ENCODE measurements at places on chromosomes 6 and 20.
A peak's percentile ranks its signal among the peaks of the same experiment; 100 is the strongest.

- no peak for DNase-seq
Measured at GRCh38 chr20:19380211-19380610, 167.8 kb downstream of the SLC24A3 start.

DNA sequence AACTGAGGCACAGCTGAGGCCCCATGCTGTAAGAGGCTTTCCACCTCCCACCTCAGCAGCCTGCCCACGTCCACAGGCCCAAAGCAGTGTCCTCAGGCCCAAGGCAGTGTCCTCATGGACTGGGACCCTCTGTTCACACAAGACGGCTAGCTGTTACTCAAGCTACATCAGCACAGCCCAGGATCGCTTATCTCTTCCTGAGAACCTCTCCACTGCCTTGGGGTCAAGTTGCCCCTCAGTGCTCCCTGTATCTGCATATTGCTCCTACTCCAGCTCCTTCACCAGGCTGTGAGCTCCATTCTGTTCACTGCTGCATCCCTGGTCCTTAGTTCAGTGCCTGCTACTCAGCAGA, 208.8 kb upstream of the TAB2 start:
- no peak for DNase-seq

GRCh38 chr20:57396212-57396983, 5.2 kb downstream of the RBM38 start:
- no peak for DNase-seq

DNA sequence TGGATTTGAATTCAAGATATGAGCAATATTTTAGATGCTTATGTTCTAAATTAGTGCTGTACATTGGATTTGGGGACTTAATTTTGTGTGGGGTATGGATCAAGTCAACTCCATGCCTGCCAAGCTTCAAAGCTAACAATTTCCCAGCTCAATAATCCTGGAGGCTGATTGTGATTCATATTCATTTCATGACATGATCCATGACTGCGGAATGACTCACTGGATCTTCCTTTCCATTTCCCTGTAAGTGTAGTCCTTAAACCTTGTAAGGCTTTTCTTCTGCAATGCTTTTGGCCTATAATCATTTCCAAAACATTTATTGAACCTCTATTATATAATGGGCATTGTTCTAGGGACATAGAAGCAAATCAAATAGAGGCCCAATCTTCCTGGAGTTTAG, 44.7 kb upstream of the CCN2 start:
- peak; percentile 54 for DNase-seq

DNA sequence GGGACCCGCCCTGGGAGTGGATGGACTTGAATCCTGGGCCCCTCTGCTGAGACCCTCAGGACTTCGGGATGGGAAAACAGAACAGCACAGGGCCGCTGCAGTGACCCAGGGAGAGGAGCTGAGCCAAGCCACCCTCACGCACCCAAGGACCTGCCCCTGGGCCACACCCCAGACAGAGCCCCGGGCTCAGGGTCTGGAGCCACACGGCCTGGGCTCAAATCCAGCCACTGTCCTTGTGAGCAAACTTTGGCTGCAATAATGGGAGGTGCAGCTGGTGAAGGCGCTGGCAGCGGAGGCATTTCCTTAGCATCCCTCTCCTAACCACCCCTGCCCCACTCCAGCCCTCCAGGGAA, 207.7 kb downstream of the PREX1 start:
- DNase-seq: no peak

GRCh38 chr20:10578607-10579006, 95.2 kb downstream of the JAG1 start:
- no peak for DNase-seq

DNA sequence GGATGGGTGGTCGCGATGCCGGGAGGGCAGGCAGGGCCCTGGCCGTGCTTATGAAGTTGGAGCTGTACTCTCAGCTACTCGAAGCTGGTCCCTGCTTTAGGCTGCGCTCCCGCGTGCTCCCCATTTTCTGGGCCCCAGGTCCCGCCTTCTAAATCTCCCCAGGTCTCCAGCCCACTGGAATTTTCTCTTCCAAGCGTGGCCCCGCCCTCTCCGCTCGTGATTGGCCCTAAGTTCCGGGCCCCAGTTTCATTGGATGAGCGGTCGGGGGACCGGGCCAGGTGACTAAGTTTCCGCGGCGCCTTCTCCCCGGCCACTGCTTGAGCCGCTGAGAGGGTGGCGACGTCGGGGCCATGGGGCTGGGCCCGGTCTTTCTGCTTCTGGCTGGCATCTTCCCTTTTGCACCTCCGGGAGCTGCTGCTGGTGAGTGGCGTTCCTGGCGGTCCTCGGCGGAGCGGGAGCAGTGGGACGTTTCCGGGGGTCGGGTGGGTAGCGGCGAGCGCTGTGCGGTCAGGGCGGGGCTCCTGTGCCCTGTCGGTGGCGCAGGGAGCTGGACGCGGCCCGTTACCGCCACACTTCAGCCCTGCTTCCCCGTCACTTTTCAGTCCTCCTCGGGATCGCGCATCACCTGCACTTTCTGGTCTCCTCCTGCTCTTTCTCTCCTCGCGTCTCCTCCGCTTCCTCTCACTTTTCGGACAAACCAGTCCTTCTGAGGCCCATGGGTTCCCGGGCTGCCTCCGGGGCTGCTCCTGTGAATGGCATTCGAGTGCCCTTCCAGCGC, at the start of gene MICA:
MICA (plus strand) TSS at position 313 of the 778 bp plus-strand sequence; CDS start at position 351, 38 bp downstream.
- DNase-seq: peak; percentile 55

GRCh38 chr6:169216830-169217229, 36.8 kb downstream of the THBS2 start:
- DNase-seq: no peak

GRCh38 chr6:11722805-11723631, 55.6 kb downstream of the ADTRP start:
- DNase-seq: no peak

DNA sequence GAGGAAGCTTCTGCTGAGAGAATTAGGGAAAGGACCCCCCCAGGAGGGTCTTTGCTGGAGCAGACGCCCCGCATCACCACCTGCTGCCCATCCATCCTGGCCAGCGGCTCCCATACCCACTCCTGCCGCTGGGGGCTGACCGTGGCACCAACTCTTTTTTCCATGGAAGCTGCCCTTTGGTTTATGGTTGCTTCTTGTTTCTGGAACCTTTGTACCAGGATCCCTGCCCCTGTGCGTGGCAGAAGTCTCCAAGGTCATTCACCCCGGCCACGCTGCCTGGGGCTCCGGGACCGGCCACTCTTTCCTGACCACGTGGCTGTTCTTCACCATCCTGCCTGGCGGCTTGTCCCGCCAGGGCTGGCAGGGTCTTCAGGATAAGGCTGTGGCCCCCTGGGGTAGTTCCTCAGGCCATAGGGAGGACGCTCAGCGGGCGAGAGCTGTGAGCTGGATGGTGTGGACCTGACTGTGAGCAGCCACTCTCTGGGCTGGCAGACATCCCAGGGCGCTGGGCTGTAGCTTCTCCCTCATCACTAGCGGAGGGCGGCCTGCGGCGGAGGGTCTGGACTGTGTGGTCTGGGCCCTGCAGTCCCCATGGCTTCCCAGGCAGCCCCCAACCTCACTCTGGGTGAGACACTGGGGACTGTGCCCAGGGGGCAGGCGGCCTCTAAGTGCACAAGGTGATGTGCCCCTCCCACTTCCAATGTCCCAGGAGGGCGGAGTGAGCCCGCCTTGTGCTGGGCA, 22.8 kb upstream of the RBBP8NL start:
- DNase-seq: no peak

GRCh38 chr6:21494505-21494904, 99.0 kb upstream of the SOX4 start:
- no peak for DNase-seq

- peak; percentile 67 for DNase-seq
Measured at GRCh38 chr6:136371959-136372358, 82.3 kb upstream of the BCLAF1 start.

GRCh38 chr6:150753371-150754064, 112.0 kb upstream of the MTHFD1L start:
- no peak for DNase-seq

DNA sequence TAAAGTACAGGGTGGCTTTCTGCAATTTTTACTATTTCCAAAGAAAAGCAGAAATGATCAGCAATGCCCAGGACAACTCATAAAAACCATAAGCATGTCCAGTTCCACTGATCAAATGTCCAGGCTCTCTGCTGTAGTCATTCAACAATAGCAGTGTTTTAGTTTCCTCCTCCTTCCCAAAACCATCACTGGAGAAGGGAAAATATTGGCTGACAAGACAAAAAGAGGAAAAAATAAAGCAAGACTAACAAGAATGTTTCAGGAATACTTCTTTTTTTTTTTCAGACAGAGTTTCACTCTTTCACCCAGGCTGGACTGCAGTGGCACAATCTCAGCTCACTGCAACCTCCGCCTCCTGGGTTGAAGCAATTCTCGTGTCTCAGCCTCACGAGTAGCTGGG, 2.2 kb downstream of the UQCC1 start:
- no peak for DNase-seq

DNA sequence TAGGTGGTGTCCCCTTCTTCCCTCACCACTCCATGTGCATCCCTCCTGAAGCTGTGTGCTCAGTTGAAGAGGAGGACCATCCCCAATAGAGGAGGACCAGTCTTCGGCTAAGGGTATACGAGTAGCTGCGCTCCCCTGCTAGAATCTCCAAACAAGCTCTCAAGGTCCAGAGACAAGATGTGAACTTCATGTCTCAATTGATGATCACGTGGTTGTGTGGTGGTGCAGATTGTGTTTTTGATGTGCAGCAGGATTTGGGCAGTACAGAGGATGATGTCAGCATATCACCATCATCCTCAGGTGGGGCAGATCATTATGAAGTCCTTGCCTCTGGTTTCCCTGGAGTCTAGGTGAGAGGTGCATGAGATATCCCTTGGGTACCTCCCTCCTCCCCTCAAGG, 20.0 kb upstream of the DDR1 start:
- DNase-seq: no peak

GRCh38 chr20:63843778-63844177, 12.7 kb upstream of the ZBTB46 start:
- DNase-seq: no peak

- no peak for DNase-seq
Measured at GRCh38 chr6:160391419-160392116, 43.4 kb downstream of the SLC22A3 start.
